ENCODE measurements at places on chromosomes 7 and 10.

GRCh38 chr7:27689150-27689549, 26.5 kb upstream of the HIBADH start:
- no peak for DNase-seq

GRCh38 chr7:158576050-158576762, 11.4 kb downstream of the PTPRN2 start:
- no peak for DNase-seq

DNA sequence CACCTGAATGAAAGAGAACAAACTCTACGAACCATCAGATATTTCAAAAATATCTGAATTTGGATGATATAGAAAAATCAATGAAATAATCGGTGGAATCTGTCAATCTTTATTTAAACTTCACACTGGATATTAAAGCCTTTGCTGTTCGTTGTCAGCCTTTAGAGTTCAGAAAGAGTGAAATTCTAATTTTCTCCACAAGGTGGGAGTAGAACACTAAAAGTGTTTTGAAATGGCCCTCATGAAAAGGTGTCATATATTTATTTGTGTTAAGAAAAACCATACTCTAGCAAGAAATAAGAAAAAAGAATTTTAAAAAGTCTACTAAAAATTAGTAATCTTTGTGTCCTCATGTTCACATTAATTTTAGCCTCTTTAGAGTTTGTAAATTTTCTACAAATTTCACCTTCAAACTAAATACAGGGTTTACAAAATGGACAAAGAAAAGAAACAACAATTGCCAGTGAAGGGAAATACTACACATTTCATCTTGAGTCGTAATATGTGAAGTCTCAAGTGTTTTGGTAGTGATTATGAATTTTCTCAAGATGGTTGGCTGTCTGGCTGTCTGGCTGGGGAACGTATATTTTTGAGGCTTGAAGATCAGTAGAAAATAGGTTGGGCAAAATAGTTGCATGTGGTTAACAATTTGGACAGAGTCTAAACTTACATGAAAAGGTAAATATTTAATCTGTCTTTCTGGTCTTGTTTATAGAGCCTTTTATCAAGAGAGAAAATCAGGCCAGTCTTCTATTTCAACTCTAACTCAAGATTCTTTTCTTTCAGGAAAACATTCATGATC, 43.7 kb downstream of the DNAJB9 start:
- DNase-seq = peak; percentile 39

- no peak for DNase-seq
These were observed 442.9 kb downstream of the ARL4A start for GRCh38 chr7:13130321-13130720.

DNA sequence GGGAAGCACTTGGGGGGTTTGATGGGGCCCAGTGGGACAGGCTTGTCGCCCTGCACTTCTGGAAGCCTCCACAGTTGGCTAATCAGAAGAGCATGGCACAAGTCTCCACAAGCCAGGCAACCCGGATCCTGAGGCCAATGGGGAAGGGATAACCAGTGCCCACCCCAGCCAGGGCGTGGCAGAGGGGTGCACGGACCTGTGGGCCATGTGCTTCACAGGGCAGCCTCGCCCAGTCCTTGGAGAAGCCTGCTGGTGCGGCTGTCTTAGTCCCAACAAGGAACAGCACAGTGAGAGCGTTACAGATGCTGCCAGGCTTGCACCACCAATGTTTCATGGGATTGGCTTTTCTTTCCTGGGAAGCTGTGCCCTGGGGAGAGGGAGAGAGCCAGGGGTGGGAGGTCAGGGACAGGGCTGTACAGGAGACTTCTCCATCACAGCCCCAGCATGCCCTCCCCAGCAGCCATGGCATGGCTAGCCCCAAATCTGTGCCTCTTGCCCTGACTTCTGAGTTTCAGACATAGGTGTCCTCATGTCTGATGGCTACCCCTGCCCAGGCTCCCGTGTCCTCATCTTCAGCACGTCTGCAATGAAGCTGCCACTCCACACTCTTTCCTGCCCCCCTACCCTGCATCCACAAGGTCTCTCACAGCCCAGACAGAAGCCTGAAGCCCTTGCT, 116.0 kb downstream of the PTPN20 start:
- DNase-seq = no peak

- no peak for DNase-seq
These were observed 161.0 kb downstream of the DIP2C start for GRCh38 chr10:528173-529165.

- no peak for DNase-seq
These were observed 15.3 kb downstream of the TPK1 start for GRCh38 chr7:144820552-144820951.

DNA sequence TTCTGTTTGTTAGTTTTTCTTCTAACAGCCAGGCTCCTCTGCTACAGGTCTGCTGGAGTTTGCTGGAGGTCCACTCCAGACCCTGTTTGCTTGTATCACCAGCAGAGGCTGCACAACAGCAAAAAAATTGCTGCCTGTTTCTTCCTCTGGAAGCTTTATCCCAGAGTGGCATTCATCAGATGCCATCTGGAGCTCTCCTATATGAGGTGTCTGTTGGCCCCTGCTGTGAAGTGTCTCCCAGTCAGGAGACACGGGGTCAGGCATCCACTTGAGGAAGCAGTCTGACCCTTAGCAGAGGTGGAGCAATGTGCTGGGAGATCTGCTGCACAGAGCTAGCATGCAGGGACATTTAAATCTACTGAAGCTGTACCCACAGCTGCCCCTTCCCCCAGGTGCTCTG, 26.7 kb upstream of the CROT start:
- no peak for DNase-seq
